B cell (primary cell): ENCODE measurements at places on chromosomes 3 and 15.

DNA sequence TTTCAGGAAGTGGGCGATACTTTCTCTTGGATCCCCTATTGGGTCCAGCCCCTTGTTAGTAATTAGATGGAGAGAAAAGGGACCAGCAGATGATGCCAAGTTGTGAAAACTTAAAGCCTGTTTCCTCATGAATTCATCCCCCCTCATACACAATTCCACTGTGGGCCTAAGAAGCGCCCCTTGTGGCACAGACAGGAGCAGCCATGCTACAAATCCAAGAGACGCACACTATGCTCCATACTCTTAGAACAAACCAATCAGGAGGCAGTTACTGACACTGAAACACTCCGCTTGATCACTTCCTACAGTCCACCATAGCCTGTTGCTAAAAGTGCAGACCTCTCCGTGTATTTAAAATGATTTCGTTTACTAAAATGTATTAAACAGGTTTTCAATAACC, 111.3 kb upstream of the ARRDC4 start:
- DNase-seq, result no peak

DNA sequence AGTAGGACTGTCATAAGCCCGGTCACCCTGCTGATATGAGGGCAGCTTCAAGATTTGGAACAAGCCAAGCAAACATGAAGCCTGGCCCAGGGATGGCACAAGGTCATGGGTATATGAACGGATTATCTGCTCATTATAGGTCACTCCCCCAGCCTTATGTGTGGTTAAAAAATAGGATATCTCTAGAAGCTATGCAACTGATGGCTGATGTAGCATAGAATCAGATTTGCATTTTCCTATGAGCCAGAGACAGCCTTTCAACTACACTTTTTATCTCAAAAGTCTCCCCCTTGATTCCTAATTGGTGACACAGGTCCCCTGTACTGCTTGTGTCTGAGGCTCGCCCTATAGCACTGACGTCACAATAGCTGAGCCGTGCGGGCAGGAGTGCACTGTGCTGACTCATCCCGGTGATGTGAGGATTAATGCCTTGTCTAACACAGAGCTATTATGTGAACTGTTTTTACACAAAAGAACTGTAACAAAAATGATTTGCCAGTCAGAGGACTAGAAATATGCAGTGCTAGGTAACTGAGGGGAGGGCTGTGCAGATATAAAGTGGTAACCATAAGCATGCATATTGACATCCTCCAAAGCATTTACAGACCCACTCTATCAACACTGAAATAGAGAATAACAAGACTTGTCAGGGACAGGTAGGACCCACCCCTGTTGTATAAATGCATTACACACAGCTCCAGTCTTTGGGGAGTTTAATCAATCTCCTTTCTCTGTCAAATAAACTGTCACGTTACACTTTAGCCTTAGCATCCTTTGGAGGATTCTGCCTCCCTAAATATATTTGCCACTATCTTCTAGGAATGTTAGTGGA, 204.9 kb downstream of the TIGIT start:
- no peak for DNase-seq

DNA sequence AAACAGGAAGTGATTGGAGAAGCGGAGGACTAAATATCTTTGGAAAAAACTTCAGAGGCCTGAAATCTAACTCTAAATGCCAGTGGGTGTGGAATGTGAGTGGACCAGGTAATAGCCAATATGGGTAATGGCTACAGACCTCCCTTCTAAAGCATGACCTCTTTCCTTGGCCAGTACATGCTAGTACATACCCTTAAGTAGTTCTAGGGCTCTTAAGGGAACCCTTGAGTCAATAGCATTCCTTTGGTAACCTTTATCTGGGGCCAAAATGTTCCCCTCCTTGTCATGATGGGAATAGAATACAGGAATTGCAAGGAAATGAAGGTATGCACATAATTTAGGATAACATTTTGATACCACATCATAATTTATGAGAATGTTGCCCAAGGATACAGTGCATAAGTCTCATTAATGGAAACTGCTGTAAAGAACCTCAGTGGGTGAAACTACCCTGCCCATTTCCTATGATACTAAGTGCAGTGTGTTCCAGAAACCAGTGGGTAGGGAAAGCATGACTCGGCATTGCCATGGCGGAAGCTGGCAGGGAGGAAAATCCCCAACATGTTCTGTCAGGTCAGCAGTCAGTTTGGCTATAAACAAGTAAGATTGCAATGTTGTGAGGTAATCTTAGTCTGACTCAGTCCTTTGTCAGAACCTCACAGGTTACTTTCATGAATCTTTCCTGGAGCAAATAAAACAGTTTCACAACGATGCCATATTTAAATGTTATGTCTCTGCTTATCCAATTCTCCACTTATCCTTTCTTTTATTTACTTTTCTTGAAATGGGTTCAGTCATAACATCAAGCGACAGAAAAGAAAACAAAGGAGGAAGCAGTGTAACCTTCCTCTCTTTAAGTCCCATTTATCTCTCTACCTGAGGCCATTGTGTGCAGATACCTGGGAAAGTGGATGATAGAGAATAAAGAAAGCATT, 23.5 kb upstream of the RAP2B start:
- no peak for DNase-seq

DNA sequence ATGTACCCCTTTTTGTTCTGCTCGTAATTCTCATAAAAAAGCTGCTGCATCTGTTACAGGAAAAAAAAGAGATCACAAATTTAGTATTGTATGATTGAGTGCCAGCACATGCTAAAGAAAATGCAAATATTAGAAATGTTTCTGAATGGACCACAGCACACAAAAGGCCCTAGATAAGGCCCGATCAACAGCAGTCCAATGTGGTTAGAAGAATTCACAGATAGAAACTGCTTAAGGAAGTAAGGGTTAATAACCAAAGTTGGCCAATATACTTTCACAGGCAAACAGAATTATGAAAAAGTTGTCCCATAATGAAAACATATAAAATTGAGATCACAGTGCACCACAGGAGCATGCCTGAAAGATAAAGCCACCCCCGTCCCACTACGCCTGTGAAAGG, 72.9 kb downstream of the CHSY1 start:
- no peak for DNase-seq

GRCh38 chr15:80309769-80310384, 57.9 kb upstream of the CTXND1 start:
- DNase-seq, result no peak

DNA sequence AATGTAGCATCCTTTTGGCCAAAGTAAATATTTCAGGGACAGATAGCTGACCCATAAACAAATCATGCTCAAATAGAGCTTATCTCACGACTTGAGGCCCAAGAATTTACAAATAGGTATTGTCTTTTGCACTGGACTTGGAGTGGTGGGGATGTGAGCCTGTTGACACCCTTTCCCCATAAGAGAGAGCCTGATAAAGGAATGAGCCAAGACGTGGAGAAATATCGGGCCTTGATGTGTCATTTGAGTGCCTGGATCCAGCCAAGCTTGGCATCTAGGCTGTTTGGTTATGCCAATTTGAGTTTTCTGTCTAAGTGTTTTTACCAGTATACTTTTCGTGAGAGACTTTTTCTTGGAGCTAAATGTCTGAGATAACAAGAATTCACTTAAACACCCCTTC, 112.9 kb upstream of the RGMA start:
- DNase-seq, result no peak

- no peak for DNase-seq
Observed at GRCh38 chr3:39157359-39157758, 4.0 kb upstream of the CSRNP1 start.

- DNase-seq, result no peak
Observed at GRCh38 chr3:40103829-40104228, 205.7 kb upstream of the EIF1B start.

DNA sequence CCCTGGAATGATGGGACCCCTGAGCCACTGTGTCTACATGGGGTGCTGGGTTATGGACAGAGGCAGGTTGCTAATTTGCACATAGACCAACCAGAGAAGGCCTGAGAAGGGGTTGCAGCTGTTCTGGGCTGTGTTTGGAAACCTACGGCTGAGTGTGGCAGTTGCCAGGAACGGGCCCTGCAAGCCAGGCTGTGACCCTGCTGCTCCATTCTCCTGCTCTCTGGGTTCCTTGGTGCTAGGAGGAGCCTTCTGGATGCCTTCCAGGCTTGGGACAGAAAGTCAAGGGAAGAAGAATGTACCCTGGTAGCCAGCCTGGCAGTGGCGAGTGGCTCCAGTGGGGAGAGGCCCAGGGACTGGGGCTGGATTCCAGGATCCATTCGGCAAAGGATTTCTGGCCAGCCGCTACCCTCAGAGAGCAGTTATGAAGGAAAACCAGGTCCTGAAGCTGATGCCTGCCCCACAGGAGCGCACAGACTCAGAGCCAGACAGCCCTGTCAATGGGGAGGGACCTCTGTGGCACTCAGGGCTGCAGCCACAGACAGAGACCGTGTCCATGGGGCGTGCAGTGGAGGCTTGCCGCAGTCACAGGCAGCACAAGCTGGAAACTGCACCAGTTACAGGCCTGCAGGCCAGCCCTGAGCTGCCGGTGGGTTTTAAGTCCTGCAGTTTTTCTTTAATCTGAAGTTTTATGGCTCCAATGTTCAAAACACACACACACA, 55.1 kb upstream of the ACAD9 start:
- DNase-seq, result no peak

DNA sequence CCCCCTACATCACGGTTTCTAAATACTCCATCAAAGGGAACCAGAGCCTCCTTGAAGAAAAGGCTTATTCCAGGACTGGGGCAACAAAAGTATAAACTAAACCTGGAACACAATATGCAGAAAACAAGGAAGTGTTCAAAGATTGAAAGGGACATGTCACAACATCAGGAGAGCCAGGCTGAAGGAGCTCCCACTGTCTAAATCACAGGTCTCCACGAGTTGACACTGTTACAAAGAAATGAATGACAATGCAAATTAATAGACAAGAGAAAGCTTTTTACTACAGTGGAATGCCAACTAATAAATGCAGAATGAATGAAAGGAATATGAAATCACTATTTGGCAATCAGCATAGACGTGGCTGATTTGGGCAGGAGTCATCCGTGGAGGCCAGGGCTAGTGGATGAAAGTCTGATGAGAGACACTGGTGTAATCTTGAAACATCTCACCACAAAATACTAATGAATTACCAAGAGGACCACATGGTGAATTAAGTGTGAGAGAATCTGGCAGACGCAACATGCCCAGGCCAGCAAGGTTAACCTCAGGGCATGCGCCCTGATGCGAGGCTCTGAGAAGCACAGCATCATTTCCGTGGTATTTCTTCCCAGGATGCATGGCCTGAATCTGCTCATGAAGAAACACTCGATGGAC, 123.8 kb upstream of the TJP1 start:
- DNase-seq, result no peak

DNA sequence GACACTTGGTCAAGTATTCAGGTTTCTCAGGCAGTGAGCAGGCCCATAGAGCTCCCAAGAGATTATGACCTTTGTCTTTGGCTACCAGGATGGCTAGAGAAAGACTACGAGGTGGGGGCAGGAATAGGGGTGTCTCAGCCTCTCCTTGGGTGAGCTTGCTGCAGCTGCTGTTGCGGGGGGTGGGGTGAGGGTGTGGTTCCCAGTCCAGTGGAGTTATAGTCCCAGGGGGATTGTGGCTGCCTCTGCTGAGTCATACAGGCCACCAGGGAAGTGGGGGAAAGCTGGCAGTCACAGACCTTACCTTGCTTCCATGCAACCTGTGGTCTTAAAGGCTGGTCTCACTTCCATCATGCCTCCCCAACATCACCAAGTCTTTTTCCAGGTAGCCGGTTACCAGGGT, 31.7 kb downstream of the ATP2C1 start:
- peak; percentile 55 for DNase-seq

- DNase-seq, result no peak
Observed at GRCh38 chr3:30578479-30578878, 27.9 kb upstream of the TGFBR2 start.

- DNase-seq, result no peak
Observed at GRCh38 chr15:40087991-40088928, 20.4 kb downstream of the BMF start.

GRCh38 chr15:93035953-93036810, 52.8 kb downstream of the RGMA start:
- DNase-seq, result peak; percentile 59

DNA sequence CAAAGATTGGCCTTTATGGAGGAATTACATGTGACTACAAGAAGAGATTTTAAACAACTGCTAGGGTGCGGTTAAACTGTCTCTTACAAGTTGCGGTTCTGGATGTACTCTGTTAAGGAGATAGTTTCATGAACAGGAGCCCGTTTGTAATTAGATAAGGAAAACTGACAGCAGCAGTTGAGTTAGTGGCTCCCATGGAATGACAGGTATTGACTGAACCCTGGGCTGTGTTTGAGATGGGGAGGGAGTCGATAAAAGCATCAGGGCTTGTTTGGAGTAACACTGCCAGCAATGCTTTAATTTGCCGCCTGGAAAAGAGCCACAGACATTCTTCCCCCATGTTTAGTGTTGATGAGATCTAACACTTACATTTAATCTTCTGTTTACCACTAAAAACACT, 139.9 kb downstream of the ROBO2 start:
- DNase-seq, result no peak

DNA sequence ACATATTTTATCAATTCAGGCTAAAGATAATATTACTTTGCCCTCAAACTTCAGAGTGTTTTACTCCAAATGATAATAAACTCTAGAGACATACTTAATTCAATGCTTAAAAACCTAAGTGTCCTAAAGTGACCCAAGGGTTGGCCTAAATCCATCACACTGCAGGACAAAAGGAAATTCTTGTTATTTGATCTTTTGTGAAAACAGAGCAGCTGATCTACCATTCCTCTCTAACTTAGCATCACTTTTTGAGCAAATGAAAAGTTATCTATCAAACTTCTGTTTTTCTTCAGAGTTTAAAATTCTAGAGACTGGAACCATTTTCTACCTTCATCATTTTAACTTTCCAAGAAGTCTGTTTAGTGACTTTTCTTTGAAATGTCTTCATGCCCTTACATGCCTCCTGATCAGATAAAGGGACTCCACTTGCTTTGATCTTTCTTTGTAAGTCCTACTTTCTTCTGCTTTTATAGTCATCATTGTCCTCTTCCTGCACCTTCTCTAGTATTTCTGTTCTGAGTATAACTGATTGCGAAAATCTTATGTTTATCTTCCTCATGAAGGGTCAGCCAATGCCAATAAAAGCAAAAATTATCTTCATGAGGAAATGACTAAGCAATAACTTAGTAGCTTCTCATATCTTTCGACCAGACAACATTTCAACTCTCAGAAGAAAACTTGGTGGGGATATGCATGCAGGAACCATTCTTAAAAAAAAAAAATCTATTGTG, 378.7 kb upstream of the TGFBR2 start:
- DNase-seq, result no peak

DNA sequence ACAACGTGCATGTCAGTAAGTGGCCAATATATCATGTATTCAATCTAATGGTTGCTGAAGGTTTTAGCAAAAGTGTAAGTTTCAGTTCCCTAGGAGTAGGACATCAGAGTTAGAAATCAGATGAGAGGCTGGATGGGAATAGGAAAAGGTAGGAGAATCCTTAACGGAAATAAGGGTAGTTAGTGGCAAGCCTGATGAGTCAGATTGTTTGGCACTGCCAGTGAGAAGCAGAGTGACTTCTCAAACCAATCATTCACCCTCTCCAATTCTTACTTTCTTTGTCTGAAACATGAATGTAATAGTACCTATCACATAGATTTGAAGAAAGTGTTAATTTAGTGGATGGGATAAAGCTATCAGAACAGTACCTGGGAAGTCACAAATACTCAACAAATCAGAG, 894.0 kb downstream of the NTRK3 start:
- no peak for DNase-seq
